Kidney (tissue), 22 donors: ENCODE measurements at places on chromosomes 3 and 15.

DNA sequence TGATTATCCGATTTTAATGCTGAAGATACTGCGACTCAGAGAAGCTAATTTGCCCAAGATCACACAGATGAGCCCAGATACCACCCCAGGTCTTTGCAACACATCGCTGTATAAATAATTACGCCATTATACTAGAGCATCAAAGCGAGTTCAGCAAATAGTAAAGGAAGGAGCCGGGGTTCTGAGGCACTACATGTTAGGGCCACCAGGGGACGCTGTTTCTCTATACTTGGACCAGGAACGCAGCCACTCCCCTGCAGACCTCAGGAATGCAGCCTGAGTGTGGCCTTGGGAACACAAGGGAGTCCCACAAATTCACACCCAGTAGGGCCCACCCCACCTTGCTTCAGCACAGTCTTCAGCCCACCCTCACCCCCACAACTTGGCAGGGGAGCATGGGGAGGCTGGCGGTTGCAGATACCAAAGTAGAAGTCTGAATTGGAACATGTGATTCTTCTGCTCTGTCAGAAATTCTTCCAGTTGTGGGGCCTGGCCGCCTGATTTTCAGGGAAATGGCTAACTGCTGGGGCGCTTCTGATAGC, 57.8 kb upstream of the RYK start:
- DNase-seq = peak; percentile 89

DNA sequence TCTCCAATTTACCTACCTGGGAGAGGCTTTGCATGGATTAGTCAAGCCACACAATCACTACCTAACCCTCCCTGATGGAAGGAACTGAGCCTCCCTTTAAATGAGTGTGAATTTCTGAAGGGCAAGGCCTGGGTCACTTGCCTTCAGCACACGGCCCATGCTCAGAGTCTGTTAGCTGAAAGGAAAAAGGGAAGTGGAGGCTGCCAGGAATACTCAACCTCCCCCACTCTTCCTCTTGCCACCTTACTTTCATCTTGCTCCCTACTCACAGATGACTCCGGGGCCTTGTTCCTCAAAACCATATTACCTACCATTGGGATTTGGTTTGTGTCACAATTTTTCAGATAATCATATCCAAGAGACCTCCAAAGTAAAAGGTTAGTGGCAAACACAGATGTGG, 220.0 kb downstream of the ABHD5 start:
- no peak for DNase-seq

DNA sequence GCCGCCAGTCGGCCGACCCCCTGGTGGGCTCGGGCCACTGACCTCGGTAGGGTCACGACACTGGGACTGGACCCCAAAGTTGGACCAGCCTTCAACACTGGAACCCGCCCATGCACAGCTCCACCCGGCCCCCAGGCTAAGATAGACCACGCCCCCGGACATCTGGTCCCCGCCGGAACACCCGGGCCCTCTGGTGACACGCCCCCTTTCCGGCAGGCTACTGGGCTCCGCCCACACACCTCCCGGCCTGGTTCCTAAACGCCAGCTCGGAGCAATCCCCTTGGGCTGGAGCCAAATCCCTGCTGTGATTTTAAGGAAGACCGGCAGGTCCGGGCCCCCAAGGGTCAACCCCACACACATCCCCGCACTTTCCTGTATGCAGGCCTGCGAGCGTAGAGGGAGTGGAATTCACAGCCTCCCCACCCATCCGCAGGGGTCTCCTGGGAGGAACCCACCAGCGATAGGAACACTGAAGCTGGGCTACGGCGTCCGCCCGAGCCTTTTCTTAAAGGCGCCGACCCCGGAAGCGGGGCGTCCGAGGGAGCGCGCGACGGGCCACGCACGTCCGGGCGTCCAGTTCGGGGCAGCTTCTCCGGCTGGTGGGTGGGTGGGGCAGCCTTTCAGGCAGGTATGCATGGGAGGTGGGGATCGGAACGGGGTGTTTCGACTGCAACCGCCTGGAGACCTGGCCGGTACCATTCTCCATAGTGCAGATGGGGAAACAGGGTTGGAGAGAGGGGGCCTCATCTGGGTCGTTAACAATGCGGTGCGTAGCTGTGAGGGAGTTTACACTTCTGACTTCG, at the start of gene HEMK1:
Gene HEMK1 (plus strand): TSS at position 576 of the 803 bp plus-strand sequence. CDS start 1,583 bp downstream, outside the sequence.
- peak; percentile 99 for DNase-seq

- peak; percentile 68 for DNase-seq
These were observed 83.3 kb upstream of the C2CD4B start for GRCh38 chr15:62248277-62248984.

GRCh38 chr3:71629289-71629688, 45.8 kb upstream of the FOXP1 start:
- no peak for DNase-seq

DNA sequence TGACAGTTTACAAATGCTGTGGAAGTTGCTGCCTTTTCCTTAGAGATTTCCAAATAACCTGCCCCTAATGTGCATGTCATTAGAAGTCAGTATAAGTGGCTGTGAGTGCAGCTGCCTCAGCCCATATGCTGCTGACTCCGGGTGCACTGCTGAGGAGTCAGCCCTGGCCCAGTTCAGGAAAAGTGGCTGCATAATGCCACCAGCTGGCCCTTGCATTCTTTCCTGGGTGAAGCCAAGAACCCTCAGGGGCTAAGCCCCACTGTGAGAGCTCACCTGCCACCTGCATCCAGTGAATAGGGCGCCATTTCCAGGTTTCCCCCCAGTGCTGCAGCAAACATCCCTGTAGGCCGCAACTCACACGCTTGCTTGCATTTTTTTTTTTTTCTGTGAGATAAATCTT, 139.9 kb downstream of the TJP1 start:
- no peak for DNase-seq

DNA sequence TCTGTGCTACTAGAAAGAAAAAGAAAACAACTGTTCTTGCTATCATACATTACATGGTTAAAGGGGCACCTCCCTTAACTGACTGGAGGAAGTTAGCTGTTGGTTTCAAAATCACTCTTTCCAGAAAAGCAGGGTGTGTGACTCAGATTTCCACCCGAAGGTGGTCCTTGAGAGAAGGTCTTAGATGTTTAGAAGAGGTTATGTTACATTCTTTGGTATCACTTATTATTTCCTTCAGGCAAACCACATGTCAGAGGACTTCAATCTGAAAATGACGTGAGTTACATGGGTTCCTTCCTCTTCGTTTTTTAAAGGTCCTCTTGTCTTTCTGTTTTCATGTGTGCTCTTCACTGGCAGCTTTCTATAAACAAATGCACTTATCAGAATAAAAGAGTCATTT, 307.9 kb upstream of the CBLB start:
- DNase-seq = no peak

DNA sequence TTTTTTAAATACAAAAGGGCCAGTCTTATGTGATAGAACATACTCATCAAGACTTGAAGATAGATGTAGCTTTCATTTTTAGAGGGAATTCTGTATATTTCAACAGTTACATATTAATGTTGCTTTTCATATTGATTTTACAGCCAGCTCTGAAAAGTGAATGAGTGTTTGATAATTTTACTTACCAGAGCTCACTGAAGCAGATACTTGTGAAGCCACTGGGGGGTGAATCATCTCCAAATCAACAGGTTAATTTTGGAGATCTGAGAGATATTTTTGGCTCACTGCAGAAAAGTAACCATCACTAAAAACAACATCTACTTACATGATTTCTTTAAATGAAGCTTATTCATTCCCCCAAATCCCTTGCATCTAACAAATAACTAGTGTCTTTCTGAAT, 24.7 kb downstream of the TNFAIP8L3 start:
- no peak for DNase-seq

DNA sequence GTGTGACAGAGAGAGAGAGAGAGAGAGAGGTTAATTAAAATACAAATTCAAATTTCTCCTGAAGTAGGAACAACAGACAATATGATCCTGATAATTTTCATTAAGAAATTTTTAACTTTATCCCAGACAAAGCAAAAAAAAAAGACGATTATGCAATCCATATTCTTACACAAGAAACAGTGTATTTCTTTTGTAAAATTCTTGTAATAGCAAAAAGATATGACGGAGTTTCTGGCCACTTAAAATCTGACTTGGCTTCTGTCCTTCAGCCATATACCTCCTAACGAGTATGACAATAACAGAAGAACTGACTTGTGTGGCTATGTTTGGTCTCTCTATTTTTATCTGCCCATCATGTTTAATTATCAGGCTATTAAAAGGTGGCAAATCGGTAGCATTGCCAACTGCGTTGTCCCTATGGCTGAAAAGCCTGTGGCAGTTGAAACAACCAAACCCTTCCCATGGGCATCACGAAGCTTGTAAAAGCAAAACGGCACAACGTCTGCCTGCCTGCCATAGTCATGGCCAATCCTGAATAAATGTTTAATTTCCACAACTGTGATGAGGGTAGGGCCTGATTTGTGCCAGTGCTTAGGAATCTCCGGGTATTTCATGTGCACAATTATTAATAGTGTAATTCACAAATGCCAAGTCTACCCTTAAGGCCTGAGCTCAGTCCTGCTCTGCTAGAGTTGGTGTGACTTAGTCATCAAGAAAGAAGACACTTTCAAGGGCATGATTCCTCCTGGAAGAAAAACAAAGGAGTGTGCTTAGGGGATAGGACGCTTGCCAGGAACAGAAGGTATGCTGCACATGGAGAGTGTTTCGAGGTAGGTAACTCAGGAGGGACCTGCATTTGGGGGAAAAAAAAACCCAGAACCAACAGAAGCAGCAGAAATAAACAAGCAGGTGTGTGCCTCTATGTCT, 1090.2 kb downstream of the FHIT start:
- DNase-seq = no peak

- DNase-seq = no peak
These were observed 449.5 kb upstream of the TBL1XR1 start for GRCh38 chr3:177646749-177647148.

- no peak for DNase-seq
These were observed 570.2 kb upstream of the ALCAM start for GRCh38 chr3:104796556-104796955.

GRCh38 chr15:95259513-95259912, 1028.2 kb downstream of the MCTP2 start:
- peak; percentile 85 for DNase-seq

DNA sequence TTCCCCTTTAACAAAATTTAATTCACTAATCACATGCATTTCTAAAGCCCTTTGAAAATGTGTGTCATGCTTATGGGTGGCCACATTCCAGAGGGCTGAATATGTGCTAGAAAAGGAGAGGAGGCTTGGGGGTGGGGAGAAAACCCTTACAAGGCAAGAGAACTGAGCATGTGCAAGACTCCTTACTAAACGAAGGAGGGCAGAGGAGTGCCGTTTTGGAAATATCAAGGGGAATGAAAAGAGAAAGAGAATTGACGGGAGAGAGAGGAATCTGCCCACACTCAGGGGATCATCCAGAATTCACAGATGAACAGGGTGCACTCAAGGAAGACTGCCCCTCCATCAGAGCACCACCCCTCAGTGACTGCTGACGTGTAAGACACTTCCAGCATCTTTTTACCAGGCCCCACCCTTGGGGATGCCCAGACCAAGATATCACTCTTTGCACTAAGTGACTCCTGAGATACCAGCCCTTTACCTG, 37.9 kb upstream of the TSC22D2 start:
- no peak for DNase-seq

- DNase-seq = no peak
These were observed 41.2 kb downstream of the TRAT1 start for GRCh38 chr3:108863799-108864135.

DNA sequence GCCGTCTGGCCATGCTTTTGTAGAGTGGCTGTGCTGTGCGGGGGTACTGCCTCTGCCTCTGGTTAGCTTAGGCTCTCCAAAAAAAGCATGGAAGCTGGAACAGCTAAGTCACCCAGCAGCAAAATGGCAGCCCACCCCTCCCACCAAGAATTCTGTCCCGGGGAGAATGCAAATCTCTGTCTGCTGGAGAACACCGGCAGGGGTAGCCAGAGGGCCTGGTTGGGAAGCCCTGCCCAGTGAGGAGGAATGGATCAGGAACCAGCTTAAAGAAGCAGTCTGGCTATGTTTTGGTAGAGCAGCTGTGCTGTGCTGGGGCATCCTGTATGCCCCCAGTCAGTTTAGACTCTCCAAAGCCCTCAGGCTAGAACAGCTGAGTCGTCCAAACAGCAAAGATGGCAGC, 56.2 kb upstream of the PTPRG start:
- DNase-seq = no peak

GRCh38 chr3:66041116-66041515, 2.4 kb upstream of the MAGI1 start:
- no peak for DNase-seq
